ENCODE measurements at places on chromosomes 4 and X. TPM values are rescaled to one million over a fixed set of nuclear protein-coding genes. Genes with fewer than 3 reads are reported as not detected.

Gene JAKMIP1
- total RNA-seq, result not detected

Gene ADH1B
- total RNA-seq, result 535 TPM

Gene CYLC1
- total RNA-seq, result not detected

Gene NOCT
- 8.3 TPM for total RNA-seq

Gene CCNB3
- total RNA-seq, result 0.82 TPM

Gene LONRF3
- not detected for total RNA-seq

Gene MOB1B
- total RNA-seq, result 11.8 TPM

Gene CTAG1A
- total RNA-seq, result not detected

Gene FAM133A
- 0.45 TPM for total RNA-seq

Gene FAM53A
- 1.6 TPM for total RNA-seq

Gene CXCL5
- 0.36 TPM for total RNA-seq

GRCh38 chr4:73759357-73759756 is 19.0 kb downstream of the CXCL8 start:
- DNase-seq, result no peak

- no peak for DNase-seq
Measured at GRCh38 chr4:178599521-178599920, 1157.3 kb upstream of the AGA start.

GRCh38 chr4:73620115-73620792 is at the start of gene RASSF6:
TSS of gene RASSF6 (minus strand) at chr4:73620436. CDS start at chr4:73611795, 8,641 bp downstream.
- DNase-seq, result no peak

GRCh38 chr4:113009461-113009860 is 40.0 kb upstream of the ANK2 start:
- DNase-seq, result no peak

DNA sequence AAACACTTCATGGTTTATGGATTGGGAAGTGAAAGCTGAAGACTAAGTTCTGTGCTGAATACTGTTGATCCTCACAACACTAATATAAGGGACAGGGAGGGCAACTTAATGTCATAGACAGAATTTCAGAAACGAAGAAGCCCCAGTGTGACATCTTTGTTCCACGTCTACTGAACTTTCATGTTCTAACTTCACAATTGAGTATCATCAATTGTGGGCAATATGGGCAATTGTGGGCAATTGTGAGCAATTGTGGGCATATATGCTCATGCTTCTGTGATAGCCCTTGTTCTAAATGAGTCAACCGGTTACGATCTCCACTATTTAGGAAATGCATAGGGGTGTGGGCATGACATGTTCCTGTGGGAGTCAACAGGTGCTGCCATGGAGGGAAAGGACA is 33.7 kb downstream of the CYBB start:
- no peak for DNase-seq

DNA sequence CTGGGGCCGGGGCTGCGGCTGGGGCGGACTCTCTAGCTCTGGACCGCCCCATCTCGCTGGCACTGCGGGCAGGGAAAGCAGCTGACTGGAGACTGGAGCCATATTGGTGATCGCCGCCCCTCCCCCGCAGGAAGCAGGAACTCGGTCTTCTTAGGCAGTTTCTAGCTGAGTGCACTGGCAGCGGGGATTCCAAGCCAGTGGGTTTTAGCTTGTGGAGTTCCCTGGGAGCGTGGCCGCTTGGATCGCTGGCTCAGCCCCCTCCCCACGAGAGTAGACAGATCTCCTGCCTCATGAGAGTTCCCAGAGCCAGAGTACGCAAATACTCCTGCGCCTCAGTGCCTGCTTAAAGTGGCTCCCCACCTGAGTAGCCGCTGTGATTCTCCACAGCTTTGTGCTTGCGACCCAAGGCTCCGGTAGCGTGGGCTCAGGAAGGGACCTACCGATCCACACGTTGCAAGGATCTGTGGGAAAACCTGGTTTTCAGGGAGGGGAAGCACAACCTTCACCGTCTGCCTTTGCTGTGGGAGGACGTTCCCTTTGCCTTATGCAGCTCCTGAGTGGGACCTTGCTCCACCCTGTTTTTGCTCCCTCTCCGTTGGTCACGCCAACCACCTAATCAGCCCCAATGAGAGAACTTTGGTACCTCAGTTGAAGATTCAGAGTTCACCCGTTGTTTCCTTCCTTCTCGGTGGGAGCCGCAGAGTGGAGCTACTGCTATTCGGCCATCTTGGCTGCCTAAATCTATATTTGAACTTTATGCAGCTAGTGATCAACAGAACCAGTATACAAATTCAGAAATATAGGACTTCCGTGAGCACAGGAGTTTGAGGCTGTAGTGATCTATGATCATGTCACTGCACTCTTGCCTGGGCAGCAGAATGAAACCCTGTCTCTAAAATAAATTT is 803.9 kb upstream of the PCDH10 start:
- DNase-seq, result no peak

- DNase-seq, result no peak
Measured at GRCh38 chrX:18133605-18134004, 87.1 kb downstream of the BEND2 start.

- peak; percentile 65 for DNase-seq
Measured at GRCh38 chr4:174674305-174674840, 152.1 kb upstream of the HPGD start.

GRCh38 chrX:94058728-94059382 is 384.8 kb downstream of the FAM133A start:
- DNase-seq, result peak; percentile 1

GRCh38 chr4:152564336-152564735 is 28.4 kb upstream of the FBXW7 start:
- no peak for DNase-seq

- DNase-seq, result peak; percentile 26
Measured at GRCh38 chr4:186770481-186771175, 47.0 kb upstream of the FAT1 start.

DNA sequence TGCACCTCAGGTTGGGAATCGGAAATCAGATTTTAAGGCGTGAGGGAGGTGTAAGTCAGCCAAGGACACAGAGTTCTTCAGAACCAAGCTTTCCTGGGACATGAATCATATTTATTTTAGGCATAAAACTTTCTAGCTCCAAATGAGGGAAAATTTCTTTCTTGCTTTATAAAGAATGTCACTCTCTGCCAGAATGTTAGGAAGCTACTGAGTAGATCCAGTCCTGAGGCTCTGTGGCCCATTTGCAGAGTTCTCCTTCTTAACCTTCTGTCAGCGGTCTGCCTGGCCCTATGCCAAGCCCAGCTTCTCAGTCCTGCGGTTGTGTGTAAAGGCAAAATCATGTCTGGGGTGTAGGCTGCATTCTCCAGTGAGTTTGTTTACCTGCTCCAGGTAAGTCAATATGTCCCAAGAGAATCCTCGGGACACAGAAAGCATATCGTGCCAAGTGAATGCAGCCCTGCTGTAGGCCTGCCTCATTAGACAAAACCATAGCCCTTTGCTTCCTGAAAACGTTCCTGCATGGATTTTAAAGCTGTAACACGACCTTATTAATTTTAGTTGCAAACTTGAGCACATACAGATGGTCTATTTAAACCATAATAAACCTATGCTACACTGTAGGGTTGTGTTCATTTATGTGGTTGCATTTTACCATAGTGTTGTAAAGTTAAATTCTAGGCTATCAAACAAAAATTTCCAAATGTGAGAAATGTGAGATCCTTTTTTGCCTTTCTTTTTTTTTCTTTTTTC is 29.2 kb upstream of the CCNI start:
- DNase-seq, result peak; percentile 32

- no peak for DNase-seq
Measured at GRCh38 chrX:112056476-112056875, 26.1 kb downstream of the TRPC5 start.

DNA sequence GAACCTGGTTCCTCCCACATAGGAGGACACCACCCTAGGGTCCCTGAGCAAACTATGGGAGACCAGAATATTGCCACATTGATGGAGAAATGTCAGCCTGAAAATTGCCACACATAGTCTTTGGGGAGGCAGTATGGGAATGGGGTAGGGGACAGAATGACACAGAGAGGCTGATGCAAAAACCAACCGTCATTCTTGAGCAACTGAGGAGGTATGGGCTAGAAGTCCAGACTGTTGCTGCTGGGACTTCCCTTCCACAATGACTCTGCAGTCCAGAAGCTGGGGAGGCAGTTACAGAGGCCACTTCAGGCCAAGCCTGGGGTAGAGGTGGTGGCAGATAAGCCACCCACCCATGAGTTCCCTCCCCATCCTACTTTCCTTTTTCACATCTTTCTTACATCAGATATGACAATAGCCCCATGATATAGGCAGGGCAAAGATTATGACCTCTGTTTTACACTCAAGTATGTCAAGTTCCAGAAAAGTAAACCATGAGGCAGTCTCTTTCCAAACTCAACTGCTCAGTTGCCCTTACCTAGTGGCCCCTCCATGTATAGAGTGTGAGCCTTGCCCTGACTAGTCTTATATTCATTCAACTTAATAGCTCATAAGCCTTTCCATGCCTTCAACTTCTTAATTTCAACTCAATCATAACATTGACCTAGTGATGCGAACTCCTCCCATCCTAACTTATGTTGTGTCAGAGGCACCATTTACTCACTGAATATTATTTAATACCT is 41.7 kb downstream of the VSIG4 start:
- DNase-seq, result no peak

DNA sequence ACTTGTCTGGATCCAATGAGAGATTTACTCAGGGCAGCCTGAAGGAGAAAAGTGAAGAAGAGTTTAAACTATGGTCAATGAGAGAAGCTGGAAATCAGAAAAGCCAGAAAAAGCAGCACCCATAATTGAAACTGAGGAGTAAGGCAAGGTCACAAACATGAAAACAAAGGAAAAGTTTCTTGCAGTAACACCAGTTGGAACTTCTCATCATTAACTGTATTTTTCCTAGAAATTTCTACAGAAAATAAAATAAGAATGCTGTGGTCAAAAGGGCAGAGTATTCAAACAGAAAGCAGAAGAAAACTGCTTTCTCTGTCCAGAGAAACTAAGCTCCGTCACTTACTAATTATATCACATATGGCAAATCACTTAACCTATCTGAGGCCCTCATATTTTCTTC is 102.2 kb downstream of the OR13H1 start:
- no peak for DNase-seq

- DNase-seq, result no peak
Measured at GRCh38 chr4:123068081-123068480, 145.7 kb upstream of the NUDT6 start.

DNA sequence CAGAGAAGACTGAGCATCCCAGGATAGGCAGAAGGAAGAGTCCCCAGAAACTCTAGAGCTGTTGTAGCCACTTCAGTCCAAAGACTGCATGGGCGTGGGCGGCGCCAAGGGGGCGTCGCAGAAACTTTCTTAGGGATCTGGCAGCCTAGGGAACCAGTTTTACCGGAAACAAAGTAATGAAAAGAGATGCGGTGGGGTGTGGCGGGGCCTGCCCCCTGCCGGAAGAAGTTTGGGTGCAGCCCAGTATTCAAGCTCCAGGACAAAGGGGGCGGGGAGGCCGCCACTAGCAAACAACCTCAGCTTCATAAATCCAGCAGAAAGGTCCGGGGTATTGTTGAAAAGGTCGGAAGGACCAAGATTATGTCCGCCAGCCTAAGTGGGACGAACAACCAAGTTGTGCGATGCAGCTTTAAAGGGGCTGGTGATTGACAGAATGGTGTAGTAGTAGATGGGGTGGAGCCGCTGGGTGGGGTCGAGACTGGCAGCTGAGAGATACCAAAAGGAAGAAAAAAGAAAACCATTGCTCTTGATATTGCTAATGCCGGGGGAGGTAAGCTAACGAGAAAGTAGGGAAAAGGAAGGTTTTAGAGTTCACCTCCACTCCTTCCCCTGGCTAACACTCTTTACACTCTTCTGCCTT is 190.5 kb downstream of the RRAGB start:
- no peak for DNase-seq

- DNase-seq, result peak; percentile 25
Measured at GRCh38 chr4:169971456-169972015, 54.7 kb downstream of the MFAP3L start.

DNA sequence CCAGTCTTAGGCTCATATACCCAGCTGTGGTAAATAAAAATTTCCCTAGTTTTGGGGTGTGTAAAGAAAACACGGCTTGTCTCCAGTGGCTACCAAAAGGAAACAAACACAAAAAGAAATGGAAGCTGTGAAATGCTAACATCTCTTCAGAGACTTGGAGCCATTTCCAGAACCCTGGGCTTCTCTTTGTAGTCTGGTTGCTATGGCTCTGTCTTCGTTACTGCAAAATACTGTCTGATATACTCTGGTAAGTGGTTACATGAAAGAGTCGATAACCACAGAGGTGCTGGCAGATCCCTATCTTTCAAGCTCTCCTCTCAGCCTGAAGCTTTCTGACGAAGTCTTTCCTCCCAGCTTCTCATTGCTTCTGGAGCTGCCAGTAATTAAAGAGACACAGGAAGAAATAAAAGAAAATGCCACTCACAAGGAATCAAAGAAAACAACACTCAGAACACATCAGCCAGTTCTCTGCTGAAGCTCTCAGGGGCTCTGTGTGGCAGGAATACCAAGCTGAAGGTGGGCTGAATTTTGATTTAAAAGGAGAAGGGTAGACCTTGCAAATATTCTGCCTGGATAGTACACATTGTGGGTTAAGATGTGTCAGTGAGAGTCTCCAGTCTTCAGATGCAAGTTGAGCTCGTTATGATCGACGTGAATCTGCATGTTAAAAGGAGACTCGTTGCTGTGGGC is 107.6 kb upstream of the FAM9C start:
- DNase-seq, result peak; percentile 37

GRCh38 chr4:4697584-4697983 is 155.7 kb upstream of the STX18 start:
- DNase-seq, result no peak

GRCh38 chrX:13506574-13506973 is 62.8 kb upstream of the EGFL6 start:
- peak; percentile 82 for DNase-seq

DNA sequence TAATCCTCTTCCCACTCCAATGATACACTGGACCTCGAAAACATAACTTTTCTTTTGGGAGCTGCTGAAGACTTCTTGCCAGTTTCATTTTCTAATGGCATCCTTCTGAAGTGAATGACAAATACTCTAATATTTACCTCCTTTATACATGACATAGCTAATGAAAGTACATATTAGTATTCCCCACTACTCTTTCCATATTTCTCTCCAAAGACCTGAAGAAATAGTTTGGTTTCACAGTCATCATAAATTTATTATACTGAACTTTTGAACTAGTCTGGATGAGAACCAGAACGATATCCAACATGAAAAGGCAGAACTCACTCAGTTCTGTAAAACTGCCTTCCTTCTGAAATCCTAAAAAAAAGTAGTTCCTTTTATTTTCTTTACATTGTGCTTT is 139.1 kb downstream of the GPC3 start:
- DNase-seq, result no peak

- peak; percentile 92 for DNase-seq
Measured at GRCh38 chr4:66555301-66555700, 885.0 kb upstream of the EPHA5 start.

DNA sequence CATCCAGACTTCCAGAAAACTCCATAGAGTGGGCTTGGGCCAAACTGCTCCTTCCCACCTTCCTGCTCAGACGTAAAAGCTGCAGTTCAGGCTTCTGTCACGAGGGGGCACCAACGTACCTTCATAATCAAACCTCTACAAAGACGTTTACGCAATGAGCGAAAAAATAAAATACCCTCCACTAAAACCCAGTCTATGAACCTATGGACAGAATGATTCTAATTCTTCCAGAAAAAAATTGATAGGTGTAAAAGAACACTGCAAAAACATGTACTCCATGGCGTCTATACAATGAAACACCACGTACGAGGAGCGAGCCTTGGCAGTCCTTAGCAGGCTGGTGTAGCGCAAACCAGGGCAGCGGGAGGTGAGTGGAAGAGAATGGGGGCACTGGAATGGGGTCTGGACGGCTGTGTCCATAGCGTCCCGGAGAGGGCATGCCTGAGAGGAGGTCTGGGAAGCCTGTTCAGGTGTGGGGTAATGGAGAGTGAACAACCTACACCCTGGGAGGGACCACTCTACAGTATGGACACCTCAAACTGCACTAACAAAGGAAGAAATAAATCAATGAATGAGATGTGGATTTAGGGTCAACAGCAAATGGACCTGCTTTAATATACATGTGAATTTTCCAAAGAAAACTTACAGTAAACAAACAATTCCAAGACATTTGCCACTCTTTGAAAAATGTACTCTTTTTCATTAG is 14.4 kb upstream of the RAB40A start:
- peak; percentile 81 for DNase-seq

Measured in fibroblast of the aortic adventitia (primary cell).